Activated CD4-positive, alpha-beta T cell treated with anti-CD3 and anti-CD28 coated beads, Interleukin-2, amount 50 U/mL, for 16 hours (primary cell): ENCODE measurements at places on chromosomes 5 and 9.

DNA sequence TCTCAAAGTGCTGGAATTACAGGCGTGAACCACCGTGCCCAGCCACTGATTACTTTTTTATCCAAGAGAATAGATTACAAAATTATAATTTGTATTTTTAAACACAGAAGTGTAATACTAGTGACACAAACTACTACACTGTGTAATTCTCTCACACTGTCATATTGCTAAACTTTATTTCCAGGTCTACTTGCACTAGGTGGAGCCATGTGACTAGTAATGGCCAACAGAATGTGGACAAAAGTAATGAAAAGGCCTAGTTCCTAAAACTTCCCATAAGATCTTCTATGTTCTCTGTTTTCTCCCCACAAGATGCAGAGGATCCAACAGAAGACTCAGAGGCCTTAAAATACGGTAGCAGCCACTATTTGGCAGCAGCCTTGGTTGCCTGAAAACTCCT is 27.3 kb downstream of the NADK2 start:
- DNase-seq, result no peak

GRCh38 chr9:1759771-1760300 is 255.3 kb upstream of the SMARCA2 start:
- no peak for DNase-seq

DNA sequence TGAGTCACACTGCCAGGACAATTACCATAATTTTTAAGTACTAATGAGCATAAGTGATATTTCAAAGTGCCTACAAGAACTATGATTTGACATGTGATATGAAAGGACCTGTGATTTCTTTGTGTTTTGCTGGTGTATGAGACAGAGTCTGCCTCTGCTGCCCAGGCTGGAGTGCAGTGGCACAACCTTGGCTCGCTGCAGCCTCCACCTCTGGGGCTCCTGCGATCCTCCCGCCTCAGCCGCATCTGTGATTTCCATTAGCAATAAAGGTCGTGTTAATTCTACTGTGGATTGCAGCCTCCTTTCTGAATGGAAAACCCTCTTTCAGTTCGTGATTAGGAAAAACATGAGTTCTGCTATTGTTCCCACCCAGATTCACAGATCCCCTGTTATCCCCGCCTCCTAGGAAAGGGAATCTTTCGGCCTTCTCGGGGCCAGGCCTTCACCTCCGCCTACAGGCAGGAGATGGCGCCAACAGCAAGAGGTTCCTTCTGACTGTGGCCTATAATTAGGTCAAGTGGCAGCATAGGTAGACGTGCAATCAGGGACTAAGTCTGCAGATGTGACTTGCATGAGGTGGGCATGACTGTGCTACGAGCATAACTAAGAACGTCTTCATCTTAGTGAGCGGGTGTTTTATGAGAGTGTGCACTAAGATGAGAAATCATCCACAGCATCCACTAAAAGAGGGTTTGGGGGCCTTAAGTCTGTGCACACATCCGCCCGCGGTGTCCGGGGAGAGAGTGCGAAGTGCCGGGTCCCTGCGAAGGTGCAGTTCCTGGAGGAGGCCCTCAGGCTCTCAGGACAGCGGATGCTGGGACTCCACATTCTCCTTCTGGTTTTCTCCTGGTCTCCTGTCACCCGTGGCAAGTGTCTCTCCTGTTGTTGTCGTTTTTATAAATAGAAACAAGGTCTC is 23.1 kb downstream of the TRIM7 start:
- DNase-seq, result peak; percentile 70

DNA sequence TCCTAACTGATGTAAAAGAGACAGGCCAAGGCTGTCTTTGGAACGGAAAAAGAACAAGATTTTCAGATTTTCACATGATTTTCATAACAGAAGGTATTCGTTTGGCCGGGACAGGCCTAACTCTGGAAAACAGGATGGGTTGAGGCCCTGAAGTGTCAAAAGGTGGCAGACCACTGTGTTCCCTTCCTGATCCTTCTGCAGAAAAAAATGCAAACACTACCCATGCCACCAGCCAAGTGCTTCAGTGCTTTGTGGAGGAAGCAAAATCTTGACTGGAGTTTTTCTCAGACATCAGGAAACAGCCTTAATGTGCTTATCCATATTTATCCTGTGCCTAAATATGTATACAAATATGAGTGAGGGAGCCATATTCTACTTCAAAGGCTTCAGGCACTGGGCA is 113.5 kb upstream of the IL6ST start:
- no peak for DNase-seq

DNA sequence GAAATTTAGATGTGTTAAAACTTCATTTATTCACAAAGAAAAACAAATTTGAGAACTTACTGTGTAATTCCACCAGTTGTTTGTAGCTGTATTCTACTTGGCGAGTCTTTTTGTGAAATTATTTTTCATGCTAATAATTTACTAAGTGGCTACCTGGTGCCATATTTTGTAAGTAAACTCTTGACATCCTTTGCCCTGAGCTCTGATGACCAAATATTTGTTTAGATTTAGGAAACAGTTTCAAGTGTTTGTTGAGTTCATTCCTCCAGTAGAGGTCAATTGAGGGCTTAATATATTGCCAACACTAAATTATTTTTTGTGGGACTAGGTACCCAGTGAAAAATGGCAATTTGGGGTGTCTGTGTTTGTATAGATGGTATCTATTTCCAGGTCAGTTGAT is 3.7 kb downstream of the CNTLN start:
- no peak for DNase-seq

DNA sequence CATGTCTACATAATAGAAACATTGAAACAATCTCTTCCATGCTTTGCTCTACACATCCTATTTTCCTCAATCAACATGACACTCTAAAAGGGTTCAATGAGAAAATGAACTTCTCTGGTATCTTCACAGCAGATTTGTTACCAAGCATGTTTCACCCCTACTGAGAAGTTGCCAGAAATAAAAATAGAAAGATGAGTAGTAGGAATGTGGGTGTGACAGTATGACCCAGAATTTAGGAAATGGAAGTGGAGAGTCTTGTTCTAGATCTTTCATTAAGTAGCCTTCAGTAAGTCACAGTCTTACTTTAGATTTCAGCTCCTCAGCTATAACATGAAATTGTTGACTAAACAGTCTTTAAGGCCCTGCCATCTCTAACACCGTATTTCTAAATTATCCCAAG is 581.8 kb downstream of the EFNA5 start:
- DNase-seq, result no peak

- no peak for DNase-seq
Measured at GRCh38 chr5:88093765-88094164, 174.9 kb downstream of the TMEM161B start.

DNA sequence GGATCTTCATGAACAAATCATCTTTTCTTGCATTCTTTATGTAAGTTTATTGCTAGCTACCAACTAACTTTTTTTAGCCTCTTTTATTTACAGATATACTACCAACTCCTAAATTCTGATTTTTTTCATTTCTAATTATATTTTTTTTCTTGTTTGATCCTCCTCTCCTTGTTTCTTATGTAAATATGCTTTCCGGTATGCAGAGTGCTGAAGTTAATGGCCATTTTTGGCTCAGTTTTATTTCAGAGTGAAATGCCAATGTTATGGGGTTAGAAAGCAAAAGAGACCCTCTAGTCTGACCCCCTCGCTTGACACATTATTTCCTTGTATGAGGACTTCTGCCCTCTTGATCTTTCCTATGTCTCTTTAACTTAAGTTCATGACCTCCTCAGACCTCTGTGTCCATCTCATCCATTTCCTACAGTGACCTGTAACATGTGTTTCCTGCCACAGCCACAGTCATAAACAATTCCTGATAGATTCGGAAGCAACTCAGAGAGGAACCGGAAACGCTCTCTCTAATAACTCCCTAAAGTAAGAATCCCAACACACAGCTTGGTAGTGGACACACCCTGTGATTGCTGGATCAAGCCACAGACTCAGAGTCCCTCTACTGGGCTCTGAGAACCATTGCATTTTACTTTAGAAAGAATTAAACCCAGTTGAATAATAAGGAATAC is 42.9 kb upstream of the AFAP1L1 start:
- no peak for DNase-seq

- DNase-seq, result no peak
Measured at GRCh38 chr5:87113861-87114260, 153.8 kb upstream of the RASA1 start.
